ENCODE measurements at places on chromosomes 5 and 9.

DNA sequence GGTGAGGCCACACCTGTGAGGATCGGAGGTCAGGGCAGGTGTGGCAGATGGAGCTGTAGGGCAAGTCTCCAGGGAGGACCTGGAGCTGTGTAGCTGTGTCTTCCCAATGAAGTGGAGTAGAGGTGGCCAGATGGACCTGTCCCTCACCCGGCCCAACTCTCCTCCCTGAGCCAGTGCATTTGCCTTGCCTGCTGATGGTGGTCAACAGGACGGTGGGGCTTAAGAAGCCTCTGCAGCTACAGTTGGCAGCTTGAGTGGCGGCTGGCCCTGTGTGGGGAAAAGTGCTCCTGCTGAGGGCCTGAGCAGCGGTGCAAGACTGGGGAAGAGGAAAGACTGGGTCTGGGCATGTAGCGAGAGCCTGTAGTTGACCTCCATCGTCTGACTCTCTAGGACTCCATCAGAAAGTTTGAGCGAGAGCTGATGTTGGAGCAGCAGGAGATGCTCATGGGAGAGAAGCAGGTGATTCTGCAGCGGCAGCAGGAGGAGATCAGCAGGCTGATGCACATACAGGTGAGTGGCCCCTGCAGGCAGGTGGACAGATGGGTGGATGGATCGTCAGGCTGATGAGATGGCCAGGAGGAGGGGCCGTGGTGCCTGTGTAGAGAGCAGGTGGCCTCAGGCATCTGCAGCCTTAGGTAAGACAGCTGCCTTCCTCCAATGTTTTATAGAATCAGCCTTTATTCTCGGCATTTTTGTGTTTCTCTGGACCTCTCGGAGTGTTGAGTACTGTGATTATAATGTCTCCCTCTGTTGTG is 24.9 kb downstream of the PITX1 start:
- no peak for DNase-seq

DNA sequence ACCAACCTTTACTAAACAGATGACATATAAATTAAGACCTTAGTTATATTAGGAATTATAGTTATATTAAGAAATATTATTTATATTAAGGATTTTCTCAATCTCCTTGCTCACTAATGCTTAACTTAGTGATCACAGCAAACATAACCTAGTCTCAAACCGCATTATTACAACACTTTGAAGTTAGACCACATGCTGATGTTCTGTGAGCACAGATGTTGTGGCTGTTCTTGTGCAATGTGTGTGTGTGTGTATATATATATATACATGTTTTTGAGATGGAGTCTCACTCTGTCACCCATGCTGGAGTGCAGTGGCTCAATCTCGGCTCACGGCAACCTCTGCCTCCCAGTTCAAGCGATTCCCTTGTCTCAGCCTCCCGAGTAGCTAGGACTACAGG is 20.5 kb downstream of the ELP1 start:
- no peak for DNase-seq

DNA sequence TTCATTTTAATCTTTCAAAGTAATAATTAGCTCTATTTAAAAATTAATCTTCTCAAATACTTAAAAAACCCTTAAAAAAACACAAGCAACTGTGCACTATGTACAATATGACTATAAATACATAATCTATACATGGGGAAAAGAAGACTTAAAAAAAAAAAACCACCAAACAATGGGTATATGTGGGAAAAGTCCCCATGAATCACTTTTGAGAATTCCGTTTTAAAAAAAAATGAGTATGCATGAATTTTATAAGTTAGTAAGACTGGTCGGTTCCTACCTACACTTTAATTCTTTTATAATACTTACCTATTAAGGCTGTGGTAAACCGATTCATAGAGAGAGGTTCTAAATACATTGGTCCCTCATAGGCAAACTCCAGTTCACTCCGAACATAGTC is 27.7 kb downstream of the RNF145 start:
- DNase-seq, result no peak

GRCh38 chr5:28344836-28345433 is 1306.5 kb upstream of the CDH9 start:
- peak; percentile 50 for DNase-seq

- DNase-seq, result no peak
These were observed 15.3 kb downstream of the LCN9 start for GRCh38 chr9:135678236-135679017.

- DNase-seq, result no peak
These were observed 326.9 kb downstream of the SLIT3 start for GRCh38 chr5:168974082-168974481.

DNA sequence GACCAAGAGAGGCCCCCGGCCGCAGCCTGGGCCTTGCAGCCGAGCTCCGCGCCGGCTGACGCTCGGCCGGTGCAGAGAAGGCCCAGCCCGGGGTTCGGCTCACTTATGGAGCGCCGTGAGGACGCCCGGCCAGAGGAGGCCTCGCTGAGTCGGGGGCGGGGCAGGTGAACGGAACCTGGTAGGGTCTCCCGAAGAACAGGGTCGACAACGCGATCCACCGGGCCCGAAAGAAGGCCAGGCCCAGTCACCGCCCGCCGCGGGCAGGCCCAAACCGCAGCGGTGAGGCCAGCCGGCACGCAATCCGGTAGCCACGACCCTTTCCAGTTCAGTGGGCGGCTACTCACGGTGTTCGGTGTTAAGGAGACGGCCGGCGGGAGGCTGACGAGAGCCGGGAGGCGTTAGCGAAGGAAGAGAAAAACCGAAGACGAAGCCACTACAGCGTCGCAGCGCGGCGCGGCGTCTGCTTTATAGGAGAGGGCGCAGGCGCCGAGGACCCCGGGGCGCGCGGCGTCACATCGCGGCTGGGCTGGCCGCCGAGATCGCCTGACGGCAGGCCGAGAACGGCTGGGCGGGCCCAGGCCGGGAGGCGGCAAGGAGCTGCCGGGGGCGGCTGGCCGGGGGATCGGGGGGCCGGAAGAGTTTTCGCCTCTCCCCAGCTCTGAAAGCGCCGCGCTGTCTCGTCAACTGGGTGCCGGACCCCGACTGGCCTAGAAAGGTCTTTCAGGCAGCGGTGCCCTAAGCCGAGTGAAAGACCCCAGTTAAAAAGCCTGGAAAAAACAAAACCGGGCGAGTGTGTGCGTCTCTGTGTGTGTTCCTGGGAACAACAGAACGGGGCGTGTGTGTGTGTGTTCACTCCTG is at the start of gene SKP1:
Gene SKP1 (minus strand): TSS at position 440 of the 858 bp plus-strand sequence. CDS start 2,928 bp downstream, outside the sequence.
- peak; percentile 95 for DNase-seq

GRCh38 chr5:66015196-66015960 is 89.0 kb downstream of the ERBIN start:
- DNase-seq, result no peak

GRCh38 chr5:139839232-139839815 is 43.7 kb downstream of the PSD2 start:
- DNase-seq, result no peak

DNA sequence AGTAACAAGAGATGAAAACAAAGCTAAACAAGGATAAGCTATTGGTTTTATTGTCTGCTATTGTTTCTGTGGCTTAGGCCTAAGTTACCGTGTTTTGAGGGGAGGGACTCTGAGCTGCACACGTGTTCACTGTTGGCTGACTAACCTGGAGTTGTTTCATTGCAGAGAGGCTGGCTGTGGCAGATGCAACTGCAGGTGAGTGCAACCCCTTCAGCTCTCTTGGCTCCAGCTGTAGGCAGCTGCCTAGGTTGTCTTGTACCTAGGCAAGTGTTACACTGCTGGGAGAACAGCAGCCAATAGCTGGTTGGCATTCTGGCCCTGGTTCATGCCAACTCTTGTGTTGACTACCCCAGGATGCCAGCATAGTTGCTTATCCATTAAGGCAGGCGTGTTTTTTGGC is 17.6 kb upstream of the MATR3 start:
- DNase-seq, result peak; percentile 32

- no peak for DNase-seq
These were observed 17.4 kb downstream of the SEC61B start for GRCh38 chr9:99239341-99240060.

GRCh38 chr9:106432631-106433030 is 430.3 kb upstream of the ZNF462 start:
- DNase-seq, result no peak

GRCh38 chr9:21414220-21414940 is 5.5 kb downstream of the IFNA8 start:
- DNase-seq, result no peak

DNA sequence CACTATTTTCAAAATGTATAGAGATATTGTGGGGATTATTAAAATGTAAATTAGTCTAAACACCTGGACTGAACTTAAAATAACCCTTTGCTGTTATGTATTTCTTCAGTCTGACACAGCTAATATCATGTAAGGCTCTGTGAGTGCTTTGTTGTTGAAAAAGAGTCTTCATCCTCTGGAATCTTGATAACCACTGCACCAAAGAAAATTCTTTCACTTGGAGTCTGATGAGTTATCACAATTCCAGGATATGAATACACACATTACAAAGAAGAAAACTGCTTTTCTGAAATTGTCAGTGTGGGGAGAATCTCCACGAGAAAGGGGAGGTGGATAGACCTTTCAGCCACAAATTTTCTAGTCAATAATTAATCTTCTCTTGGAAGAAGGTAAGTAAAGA is 42.3 kb upstream of the TARS1 start:
- no peak for DNase-seq

DNA sequence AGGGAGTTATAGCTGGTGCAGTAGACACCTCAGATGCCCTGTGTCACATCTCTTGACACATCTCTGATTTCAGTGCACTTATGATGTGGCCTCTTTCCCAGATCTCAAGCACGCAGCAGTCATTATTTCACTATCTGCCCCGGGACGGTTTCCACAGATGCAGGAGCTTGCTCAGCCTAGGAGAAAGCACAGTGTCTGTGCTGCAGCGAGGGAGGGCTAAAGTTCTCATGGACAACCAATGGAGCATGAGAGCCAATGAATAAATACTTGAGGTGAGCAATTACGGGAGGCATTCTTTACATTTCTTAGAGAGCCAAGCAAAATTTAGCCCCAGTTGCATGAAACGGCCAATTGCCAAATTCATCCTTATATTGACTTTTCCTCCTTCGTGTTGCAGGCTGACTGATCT is 7.4 kb upstream of the MOB3B start:
- DNase-seq, result no peak

DNA sequence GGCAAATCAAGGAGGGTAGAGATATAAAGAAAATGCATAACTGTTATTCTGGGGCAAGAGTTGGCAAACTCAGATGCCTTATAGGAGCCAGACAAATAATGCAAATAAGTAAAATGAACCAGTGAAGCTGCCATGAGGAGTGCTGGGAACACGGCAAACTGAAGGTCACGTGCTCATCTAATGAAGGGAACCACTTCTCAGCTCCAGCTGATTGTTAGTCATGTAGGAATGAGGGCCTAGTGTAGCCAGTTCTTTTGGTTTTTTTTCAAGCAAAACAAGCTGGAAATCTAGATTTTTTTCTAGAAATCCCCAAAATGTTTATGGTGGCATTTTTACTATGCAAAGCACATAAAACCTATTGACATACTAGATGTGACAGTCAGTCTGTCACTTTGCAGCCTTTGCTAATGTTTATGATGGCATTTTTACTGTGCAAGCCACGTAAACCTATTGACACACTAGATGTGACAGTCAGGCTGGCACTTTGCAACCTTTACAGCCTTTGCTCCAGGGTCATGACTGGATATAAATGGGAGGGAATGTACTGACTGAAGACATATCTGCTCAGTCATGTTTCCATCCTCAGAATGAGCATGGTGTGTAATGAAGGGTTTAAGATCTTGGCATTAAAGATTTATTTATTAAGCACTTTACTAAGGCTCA is 39.4 kb downstream of the RUSC2 start:
- DNase-seq, result no peak

GRCh38 chr9:127809540-127810377 is 7.1 kb downstream of the FPGS start:
- DNase-seq, result peak; percentile 68

DNA sequence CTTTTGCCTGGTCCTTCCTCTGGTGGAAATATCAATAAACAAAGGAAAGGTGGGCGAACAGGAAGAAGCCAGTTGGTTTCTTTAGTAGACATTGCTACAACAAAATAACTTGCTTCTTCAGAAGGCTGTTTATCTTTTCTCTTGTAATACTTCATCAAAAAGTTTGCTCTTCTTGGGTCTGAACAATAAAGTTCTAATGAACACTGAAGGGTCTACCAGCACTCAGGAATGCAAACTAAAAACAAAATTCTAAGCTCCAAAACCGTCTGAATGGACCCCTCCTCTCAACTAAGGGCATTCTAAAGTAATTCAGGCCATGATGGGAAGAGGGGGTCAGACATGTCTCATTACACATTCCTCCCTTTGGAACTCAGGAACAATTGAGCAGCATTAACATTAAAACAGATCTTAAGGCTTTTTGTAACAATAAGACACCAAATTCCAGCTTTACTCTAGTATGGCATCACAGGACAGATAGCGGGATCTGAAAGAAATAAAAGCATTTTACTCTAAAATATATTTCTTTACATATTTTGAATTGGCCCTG is 2.3 kb downstream of the TBCA start:
- DNase-seq, result peak; percentile 21

DNA sequence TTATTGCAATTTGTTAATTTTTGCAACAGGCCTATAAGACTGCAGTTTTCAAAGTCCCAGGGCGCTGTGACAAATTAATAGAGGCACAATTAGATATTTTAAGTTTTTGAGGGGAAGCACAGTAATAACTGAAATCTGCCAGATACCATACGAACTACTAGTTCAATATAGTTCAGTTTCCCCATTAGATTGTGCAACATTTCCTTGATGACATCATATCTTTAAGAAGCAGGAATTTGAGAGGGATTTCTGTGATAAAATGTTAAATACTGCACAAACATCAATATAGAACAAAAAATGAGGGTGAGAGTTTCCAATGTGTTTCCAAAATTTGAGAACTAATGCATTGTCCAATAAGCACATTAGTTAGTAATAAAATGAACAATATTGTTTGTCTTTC is 56.7 kb upstream of the GRIN3A start:
- DNase-seq, result no peak

GRCh38 chr5:4185127-4185526 is 589.5 kb downstream of the IRX1 start:
- DNase-seq, result no peak
